ENCODE measurements at places on chromosomes 11 and 22. TPM values are rescaled to one million over a fixed set of nuclear protein-coding genes. Genes with fewer than 3 reads are reported as not detected.

The SYTL2 gene
- 67.0 TPM for polyA plus RNA-seq

The FAM118B gene
- 13.7 TPM for polyA plus RNA-seq

The USP2 gene
- not detected for polyA plus RNA-seq

The TENM4 gene
- not detected for polyA plus RNA-seq

The SCUBE2 gene
- polyA plus RNA-seq, result not detected

The PLAAT3 gene
- 85.2 TPM for polyA plus RNA-seq

All from immature natural killer cell (primary cell).